ENCODE measurements at places on chromosomes 5 and 9.
A peak's percentile ranks its signal among the peaks of the same experiment; 100 is the strongest.

DNA sequence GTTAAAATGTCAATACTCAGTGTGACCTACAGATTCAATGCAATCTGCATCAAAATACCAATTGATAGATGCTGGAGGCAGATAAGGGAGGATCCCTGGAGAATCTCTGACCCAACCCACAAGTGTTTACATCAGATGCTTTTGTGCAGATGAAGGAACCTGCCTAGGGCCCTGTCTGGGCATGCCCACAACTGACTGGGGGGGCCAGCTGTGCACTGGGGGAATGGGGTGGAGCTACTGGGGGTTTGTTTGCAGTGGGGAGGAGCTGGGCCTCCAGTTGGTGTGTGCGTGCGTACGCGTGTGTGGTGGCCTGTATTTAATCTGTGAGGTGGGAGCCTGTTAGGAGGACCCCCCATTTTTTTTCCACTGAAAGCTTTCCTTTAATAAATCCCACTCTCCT is 244.9 kb downstream of the TRIM36 start:
- DNase-seq = no peak

GRCh38 chr5:159928122-159928909 is 12.0 kb downstream of the ADRA1B start:
- no peak for DNase-seq

- no peak for DNase-seq
These were observed 199.0 kb downstream of the DNAH5 start for GRCh38 chr5:13745508-13745907.

GRCh38 chr5:162052676-162053075 is 14.9 kb upstream of the GABRG2 start:
- no peak for DNase-seq

GRCh38 chr5:156277290-156277689 is 49.7 kb upstream of the SGCD start:
- no peak for DNase-seq

- DNase-seq = no peak
These were observed 616.6 kb downstream of the TLE1 start for GRCh38 chr9:81072758-81073157.

- no peak for DNase-seq
These were observed 13.7 kb downstream of the CERCAM start for GRCh38 chr9:128434340-128434739.

- no peak for DNase-seq
These were observed 324.1 kb downstream of the AGTPBP1 start for GRCh38 chr9:85417674-85418073.

DNA sequence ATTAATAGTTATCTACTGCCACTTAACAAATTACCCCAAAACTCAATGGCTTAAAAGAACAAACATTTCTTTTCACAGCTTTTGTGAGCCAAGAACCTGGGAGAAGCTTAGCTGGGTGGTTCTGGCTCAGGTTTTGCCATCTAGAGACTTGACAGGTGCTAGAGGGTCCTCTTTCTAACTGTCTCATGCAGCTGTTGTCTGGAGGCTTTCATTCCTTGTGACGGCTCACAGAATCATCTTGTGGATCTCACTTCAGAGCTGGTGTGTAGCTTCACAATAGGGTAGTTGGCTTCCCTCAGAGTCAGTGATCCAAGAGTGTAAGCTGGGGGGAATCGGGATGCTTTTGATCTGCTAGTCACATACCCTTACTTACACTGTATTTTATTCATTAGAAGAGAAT is 81.2 kb upstream of the APC start:
- DNase-seq = no peak

DNA sequence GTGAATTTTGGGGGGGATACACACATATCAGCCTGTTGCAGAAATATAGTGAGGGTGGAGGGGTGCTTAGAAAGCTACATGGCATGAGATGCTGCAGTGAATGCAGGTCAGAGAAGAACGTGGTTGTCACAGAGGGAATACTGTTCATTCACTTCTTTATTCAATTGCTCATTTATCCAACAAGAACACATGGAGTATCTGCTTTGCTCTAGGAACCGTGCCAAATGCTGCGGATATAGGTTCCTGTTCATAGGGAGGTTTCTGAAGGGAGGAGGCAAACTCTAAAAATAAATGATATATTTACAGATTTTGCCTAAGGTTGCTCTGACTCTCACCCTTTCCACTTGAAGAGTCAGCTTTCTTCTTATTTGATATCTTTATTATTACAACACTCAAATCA is 444.3 kb upstream of the CLINT1 start:
- DNase-seq = no peak

- no peak for DNase-seq
These were observed 245.2 kb upstream of the IRX2 start for GRCh38 chr5:2996687-2997086.

GRCh38 chr5:169204788-169205400 is 96.0 kb downstream of the SLIT3 start:
- DNase-seq = no peak

DNA sequence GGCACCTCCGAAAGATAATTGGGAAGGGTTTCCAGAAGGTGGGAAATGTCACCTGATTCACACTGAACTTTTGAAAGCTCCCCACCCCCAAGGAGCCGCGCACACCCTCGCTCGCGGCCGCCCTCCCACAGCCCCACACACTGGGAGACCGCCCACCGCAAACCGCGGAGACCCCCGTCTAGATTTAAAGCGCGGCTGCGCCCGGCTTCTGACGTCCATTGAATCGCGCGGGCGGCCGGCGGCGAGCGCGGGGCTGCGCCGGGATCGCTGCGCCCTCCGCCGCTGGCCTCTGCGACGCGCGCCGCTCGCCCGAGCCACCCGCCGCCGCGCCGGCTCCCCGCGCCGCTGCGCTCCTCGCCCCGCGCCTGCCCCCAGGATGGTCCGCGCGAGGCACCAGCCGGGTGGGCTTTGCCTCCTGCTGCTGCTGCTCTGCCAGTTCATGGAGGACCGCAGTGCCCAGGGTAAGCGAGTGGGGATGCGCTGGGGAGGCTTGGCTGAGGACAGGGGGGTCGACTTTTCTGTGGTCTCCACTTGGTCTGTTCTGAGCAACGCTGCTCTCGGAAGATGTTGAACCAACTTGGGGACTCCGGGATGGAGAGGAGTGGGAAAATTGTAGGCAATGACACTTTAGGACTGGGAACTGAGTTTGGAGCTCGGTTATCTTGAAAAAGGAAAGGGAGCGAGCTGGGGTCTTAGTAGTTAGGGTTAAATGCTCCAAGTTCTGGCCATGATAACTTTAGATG is at the start of gene FST:
TSS of gene FST (plus strand) at position 214 of the 743 bp plus-strand sequence. CDS start at position 377, 163 bp downstream.
- no peak for DNase-seq

- no peak for DNase-seq
These were observed 223.0 kb upstream of the DMRT1 start for GRCh38 chr9:618478-618877.

DNA sequence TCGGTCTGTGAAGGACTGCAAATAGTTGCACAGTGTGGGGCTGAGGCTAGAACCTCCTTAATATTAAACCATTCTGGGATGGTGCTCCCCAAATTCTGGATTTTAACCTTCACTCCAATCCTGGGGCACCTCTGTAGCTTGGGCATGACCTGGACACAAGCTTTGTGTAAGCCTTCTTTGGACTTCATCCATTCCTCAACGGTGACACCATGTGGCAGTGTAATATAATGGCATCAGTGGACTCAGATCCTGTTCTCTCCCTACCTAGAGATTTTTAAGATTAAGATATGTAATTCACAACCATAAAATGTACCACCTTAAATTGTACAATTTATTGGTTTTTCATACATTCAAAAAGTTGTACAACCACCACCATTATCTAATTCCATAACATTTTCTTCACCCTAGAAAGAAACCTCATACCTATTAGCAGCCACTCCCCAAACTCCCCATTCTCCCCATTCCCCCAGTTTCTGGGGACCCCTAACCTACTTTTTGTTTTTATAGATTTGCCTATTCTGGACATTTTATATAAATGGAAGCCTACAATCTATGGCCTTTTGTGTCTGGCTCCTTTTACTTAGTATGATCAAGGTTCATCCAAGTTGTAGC is 4.8 kb upstream of the PLGRKT start:
- DNase-seq = no peak

DNA sequence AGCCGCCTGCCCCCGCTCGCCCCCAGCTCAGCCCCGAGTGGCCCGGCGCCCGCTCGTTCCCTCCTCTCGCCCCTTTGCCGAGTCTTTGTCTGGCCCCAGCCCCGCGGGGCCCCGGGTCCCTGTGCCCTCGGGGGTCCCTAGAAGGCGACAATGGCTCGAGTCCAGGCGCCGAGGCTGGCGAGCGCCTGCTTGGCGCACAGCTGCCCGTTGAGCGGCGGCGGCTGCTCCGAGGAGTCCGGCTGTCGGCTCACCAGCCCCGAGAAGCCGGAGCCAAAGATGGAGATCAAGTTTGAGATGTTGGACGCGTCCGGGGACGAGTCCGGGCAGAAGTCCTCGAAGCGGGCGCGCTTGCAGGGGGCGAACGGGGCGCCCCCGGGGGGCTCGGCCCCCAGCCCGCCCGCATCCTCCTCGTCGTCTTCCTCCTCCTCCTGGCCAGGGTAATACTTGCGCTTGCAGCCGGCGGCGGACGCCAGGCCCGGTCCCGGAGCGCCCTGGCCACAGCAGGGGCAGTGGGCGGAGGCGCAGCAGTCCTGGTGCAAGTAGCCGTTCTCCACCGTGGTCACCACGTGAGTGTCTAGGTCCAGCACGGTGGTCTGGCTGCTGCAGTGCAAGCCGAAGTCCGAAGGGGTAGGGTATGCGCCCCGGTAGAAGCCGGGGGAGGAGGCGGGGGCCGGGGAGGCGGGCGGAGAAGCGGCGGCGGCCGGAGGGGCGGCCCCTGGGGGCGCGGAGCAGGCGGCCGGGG is 1.2 kb downstream of the IER5L start:
- DNase-seq = peak; percentile 17

Data from activated gamma-delta T cell (primary cell).